GM23338 (cell line): ENCODE measurements at places on chromosomes 6 and 20. TPM values are rescaled to one million over a fixed set of nuclear protein-coding genes. Genes with fewer than 3 reads are reported as not detected.

Gene RBM24
- 0.27 and 0.96 TPM in 2 replicates for polyA plus RNA-seq

Gene ARMC12
- 0.94 TPM in 2 replicates for polyA plus RNA-seq

Gene TCF19
- polyA plus RNA-seq, result 7.1 and 8.3 TPM in 2 replicates

Gene MMP24
- 1.8 and 2.0 TPM in 2 replicates for polyA plus RNA-seq

Gene BACH2
- 1.3 and 1.6 TPM in 2 replicates for polyA plus RNA-seq

Gene PLCB4
- polyA plus RNA-seq, result 3.5 and 6.5 TPM in 2 replicates

Gene EEF1A2
- 1.3 and 1.4 TPM in 2 replicates for polyA plus RNA-seq

Gene SERPINB6
- polyA plus RNA-seq, result 25.9 and 26.0 TPM in 2 replicates

Gene RNF182
- 2.4 and 3.2 TPM in 2 replicates for polyA plus RNA-seq

Gene ALDH8A1
- 0.12 TPM in 1 of 2 replicates, not detected in the other for polyA plus RNA-seq

Gene PFDN6
- 54.0 and 56.1 TPM in 2 replicates for polyA plus RNA-seq

Gene OR2H1
- polyA plus RNA-seq, result not detected in 2 replicates

Gene KHDC1L
- polyA plus RNA-seq, result not detected in 2 replicates

Gene HLA-DMB
- polyA plus RNA-seq, result 0.70 and 1.4 TPM in 2 replicates

Gene NXT1
- polyA plus RNA-seq, result 34.4 and 39.1 TPM in 2 replicates

Gene FAM229B
- 26.3 and 32.9 TPM in 2 replicates for polyA plus RNA-seq

Gene SAMD5
- polyA plus RNA-seq, result 0.09 TPM in 1 of 2 replicates, not detected in the other

Gene SLA2
- 0.18 TPM in 1 of 2 replicates, not detected in the other for polyA plus RNA-seq

Gene PMEPA1
- polyA plus RNA-seq, result 13.5 and 15.4 TPM in 2 replicates

Gene BLOC1S5
- 16.6 and 19.3 TPM in 2 replicates for polyA plus RNA-seq

Gene MAFB
- polyA plus RNA-seq, result 2.3 and 2.5 TPM in 2 replicates

Gene MICA
- 12.7 and 13.4 TPM in 2 replicates for polyA plus RNA-seq

Gene CYP24A1
- 0.10 TPM in 1 of 2 replicates, not detected in the other for polyA plus RNA-seq

Gene MACROD2
- polyA plus RNA-seq, result 4.3 and 5.5 TPM in 2 replicates

Gene UNC5CL
- 0.57 and 0.87 TPM in 2 replicates for polyA plus RNA-seq

Gene SLC17A1
- not detected in 2 replicates for polyA plus RNA-seq

Gene ZNF311
- 1.5 TPM in 2 replicates for polyA plus RNA-seq

Gene APOBEC2
- polyA plus RNA-seq, result 0.77 and 2.4 TPM in 2 replicates

Gene FGD2
- polyA plus RNA-seq, result 0.13 and 0.16 TPM in 2 replicates
